Mesenchymal stem cell (in vitro differentiated cells and primary cell): ENCODE measurements at places on chromosomes 3 and 15.

- DNase-seq, result no peak
Observed at GRCh38 chr15:31062911-31063310, 38.6 kb downstream of the TRPM1 start.

DNA sequence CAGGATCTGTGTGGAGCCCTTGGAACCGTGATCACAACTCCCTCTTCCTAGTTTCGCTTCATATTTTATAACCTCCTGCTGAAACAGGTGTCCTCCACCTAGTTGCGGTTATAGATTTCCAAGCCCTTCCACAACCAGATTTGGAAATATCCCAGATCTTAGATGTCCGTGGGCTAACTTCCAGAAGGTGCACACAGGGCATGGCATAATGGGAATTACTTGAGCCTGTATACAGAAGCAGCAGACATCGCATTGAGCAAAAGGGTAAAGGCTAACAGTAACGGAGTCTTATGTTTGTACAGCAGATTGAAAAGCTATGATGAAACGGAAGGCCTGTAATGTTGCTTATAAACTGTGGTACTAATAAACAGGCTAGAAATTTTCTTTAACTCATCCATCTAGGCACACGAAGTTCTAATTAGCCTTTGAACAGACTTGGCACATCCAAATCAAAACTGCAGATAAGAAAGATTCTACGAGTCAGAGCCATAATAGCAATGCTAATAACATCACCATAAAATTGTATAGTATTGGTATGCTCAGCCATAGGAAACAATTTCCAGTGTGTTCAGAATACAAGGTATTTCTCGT is 1.2 kb upstream of the USF3 start:
- DNase-seq, result peak; percentile 55

DNA sequence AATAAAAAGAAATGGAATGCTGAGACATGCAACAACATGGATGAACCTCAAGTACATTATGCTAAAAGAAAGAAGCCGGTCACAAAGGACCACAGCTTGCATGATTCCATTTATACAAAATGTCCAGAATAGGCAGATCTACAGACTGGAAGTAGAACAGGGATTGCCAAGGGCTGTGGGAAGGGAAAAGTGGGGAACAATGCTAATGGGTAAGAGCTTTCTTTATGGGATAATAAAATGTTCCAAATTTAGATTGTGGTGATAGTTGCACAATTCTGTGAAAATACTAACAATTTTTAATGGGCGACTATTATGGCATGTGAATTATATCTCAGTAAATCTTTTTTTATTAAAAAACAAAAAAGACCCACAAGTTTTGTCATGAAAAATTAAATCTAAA is 106.2 kb downstream of the TMCO5A start:
- DNase-seq, result no peak

GRCh38 chr15:26083896-26084295 is 220.8 kb upstream of the ATP10A start:
- DNase-seq, result no peak

DNA sequence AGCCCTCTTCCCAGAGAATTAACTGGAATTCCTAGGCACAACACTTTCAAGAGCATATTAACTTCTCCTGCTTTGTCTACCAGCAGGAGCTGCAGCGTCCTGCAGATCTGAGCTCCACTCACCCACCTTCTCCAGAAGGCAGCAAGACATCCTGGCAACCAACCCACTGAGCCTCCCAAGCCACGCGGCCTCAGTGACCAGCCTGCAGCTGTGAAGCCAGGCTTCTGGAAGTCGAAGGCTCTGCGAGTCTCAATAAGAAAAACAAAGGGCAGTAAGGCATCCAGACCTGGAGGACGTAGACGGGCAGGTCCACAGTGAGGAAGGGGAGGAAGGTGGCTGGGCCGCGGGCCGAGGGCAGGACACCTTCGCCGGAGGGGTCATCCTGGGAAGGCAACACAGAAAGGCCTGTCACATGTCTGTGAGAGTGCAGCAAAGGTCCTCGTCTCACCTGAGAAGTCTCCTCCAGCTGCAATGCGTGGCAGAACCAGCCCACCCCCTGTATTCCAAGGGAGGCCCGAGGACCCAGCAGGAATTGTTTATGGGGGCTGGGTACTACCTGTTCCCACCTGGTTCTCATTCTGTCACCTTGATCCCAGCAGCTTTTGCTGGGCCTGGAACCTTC is 36.2 kb downstream of the ZXDC start:
- DNase-seq, result no peak

DNA sequence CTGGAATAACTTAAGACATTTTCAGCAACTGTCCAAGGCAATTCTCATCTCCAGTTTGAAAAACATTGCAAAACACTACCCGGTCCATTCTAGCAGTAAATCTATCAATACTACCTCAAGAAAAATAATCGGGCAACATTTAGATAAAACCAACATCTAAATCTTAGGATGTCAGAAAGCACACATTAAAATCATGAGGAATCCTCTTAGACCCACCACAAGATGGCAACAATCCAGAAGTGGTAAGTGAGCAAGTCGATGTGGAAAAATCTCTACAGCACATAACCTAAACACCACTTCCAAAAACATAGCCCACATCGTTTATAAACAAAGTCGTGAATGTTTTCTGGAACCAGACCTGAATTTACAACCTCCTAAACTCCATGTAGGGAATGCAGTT is 5.7 kb downstream of the PLCH1 start:
- peak; percentile 59 for DNase-seq

DNA sequence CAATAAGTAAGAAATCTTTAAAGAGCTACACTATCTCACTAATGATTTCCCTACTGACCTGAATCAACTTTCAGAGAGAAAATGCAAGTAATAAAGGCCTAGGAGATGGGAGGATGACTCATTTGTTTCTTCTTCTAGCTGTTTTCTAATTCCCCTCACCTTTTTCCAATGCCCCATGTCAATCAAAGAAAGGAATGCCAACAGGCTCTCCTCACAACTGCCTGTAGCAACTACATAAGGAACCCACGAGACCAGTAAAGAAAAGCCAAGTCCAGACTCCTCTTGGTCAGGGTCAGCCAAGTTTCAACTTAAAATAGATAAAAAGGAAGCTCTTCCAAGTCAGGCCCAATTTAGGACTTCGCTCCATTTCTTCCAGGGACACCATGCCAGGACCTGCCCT is 201.9 kb downstream of the TNIK start:
- no peak for DNase-seq

- no peak for DNase-seq
Observed at GRCh38 chr15:62026487-62027262, 33.6 kb downstream of the VPS13C start.

GRCh38 chr15:42090370-42090769 is 4.0 kb downstream of the PLA2G4D start:
- DNase-seq, result no peak

GRCh38 chr3:177126015-177126773 is 71.1 kb downstream of the TBL1XR1 start:
- DNase-seq, result no peak

- DNase-seq, result no peak
Observed at GRCh38 chr3:95333826-95334225, 1271.0 kb downstream of the NSUN3 start.

DNA sequence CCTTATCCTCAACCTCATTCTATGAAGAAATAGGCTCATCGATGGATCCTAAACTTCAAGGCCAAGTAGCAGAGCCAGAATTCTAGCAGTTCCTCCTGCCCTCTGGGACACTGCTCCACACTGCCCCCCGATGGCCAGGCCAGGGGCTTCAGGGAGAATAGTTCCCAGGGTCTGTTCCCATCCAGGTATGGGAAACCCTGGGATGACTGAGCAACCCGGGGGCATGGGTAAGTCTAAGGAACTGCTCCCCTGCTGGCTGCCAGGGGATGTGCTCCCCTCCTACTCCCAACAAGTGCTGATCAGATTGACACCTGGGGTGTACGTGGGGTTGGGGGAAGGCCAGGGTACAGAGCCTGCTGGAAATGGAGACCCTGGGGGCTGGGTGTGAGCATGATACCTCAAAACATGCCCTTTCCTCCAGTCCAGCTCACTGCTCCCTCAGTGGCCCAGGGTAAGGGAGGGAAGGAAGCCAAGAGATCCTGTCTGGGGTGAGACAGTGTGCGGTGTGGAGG is 7.6 kb downstream of the ULK3 start:
- peak; percentile 51 for DNase-seq

- no peak for DNase-seq
Observed at GRCh38 chr3:111210866-111211564, 139.4 kb downstream of the NECTIN3 start.

DNA sequence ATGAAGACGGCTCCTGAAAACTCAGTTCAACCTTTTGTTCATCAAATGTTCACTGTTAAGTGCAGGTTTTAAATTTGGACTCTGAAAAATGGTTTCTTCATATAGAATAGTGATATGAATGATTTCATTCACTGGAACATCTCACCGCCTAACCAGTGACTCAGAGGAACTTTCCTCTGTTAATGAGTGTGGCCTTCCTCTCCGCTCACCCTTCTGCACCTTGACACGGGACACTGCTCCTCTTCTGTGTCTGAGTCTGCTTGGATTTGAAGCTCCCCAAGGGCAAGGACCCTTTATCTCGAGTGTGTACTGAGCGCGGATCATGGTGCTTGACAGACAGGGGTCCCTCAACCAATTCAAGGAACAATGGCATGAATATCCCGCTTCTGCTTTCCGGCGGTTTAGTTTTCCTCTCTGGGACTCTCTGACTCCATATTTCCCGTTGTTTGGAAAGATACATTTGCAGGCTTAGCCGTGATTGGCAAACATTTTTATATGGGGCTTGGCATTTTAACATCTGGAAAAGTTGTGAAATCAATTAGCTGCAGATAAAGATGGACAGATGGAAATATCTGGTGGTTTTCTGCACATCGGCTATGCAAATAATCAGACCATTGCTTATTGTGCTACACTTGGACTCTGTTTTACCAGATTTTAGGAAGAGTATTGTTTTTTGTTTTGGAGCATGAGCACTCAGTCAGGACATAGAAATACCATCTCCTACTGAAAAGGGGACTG is 20.9 kb downstream of the KBTBD8 start:
- DNase-seq, result no peak

- DNase-seq, result no peak
Observed at GRCh38 chr15:40829115-40829514, 607 bp upstream of the PPP1R14D start.

- peak; percentile 26 for DNase-seq
Observed at GRCh38 chr3:100556673-100557310, 52.6 kb upstream of the ADGRG7 start.

- no peak for DNase-seq
Observed at GRCh38 chr15:70647396-70647795, 116.0 kb downstream of the UACA start.

DNA sequence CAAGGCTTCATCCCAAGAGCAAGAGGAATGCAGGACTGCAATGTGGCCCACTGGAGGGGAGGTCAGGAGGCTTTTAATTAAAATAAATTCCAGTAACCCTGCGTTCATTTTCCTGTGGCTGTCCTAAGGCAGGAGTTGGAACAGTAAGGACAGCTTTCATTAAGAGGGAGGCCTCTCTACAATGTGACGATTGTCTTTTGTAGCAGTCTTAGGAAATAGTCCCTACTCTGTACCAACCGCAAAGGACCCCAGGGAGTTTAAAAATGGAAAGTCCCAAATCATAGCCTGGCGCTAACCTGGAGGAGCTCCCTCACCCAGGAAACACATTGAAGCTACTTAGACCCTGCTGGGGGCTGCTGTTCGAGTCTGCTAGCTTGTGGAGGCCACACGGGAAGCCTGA is 62.8 kb downstream of the SYNM start:
- no peak for DNase-seq

DNA sequence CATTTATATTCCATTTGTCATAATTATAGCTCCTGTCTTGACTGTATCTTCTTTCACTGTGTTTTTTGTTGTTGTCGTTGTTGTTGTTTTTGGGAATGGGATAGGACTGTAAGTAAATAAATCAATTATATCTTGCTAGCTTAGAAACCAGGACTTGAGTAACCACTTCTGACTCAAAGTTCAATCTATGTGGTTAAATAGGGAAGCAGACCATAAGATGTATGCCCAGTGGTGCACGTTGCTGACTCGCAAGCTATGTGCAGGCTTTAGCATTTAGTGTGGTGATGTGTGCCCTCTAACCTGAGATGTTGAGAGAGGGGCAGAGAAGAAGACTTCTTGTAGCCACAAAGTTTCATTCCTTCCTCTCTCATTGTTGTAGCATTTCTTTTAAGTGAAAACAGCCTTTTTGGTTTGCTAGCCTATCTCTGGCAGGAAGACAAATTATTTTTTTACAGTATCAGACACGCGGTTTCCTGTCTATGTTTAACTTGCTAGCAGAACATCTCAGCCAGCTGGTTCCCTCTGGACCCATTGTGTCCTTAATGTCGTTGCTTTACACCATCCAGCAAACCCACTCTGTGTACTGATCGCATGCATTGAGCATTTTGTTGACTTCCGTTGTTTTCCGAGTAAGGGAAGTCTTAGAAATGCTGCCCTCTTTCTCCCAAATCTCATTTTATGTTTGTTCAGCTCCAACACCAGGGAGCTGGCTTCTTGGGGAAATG is 52.1 kb downstream of the TGFBR2 start:
- DNase-seq, result peak; percentile 88
